ENCODE measurements at places on chromosomes 1 and 21. TPM values are rescaled to one million over a fixed set of nuclear protein-coding genes. Genes with fewer than 3 reads are reported as not detected.

DNA sequence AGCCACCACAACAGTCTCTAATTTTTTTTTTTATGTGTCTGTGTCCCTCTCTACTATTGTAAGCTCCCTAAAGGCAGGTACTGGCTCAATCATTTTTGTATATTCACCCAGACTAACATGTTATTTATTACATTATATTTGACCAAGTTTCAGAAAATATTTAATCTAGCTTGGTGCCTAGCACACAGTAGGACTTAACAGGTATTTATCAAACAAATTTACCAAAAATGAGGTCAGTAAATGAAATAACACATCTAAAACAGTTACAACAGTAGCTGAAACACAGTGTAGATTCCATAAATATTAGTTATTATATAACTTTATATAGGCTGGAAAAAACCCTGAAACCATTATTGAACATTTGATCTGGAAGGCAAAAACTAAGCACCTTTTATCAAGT is 2.7 kb downstream of the NRDC start:
- H3K36me3 ChIP-seq = no peaks in the 10 kb centered on the region
- no peak overlapping the region for H3K4me3 ChIP-seq
- DNase-seq = no peak
- no peaks in the 10 kb centered on the region for H3K27me3 ChIP-seq
- H3K4me1 ChIP-seq = no peaks in the 10 kb centered on the region

GRCh38 chr1:48794816-48795215 is 18.1 kb upstream of the BEND5 start:
- peaks cover 35% of the 10 kb centered on the region for H3K4me1 ChIP-seq
- no peak overlapping the region for H3K27ac ChIP-seq
- H3K4me3 ChIP-seq = no peak overlapping the region
- H3K36me3 ChIP-seq = no peaks in the 10 kb centered on the region
- no peaks in the 10 kb centered on the region for H3K27me3 ChIP-seq

- no peak overlapping the region for H3K4me3 ChIP-seq
- peaks cover 24% of the 10 kb centered on the region for H3K4me1 ChIP-seq
- no peaks in the 10 kb centered on the region for H3K27me3 ChIP-seq
- DNase-seq = no peak
- H3K36me3 ChIP-seq = no peaks in the 10 kb centered on the region
Measured at GRCh38 chr1:225523263-225523950, 95.6 kb upstream of the LBR start.

GRCh38 chr1:209565759-209566678 is 17.5 kb upstream of the CAMK1G start:
- peaks cover 7% of the 10 kb centered on the region for H3K4me1 ChIP-seq
- peaks cover 13% of the 10 kb centered on the region for H3K27me3 ChIP-seq
- no peaks in the 10 kb centered on the region for H3K36me3 ChIP-seq

DNA sequence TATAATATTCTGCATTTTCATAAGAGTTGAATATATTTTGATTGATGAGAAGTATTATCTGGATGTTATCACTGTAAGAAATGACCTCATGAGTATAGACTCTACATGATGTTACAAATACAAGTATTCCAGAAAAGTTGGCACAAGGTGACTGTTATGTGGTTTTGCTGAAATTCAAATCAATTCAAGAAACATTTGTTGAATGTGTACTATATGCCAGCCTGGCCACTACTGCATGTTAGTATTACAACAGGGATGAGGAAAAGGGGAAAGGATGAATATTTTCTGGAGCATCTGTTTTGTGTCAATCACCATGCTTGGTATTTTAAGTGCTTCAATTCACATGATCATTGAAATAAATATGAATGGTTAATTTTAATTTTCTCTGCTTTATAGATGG is 250.9 kb upstream of the PBX1 start:
- no peaks in the 10 kb centered on the region for H3K27me3 ChIP-seq
- H3K4me1 ChIP-seq = no peaks in the 10 kb centered on the region
- H3K27ac ChIP-seq = no peak overlapping the region
- H3K36me3 ChIP-seq = no peaks in the 10 kb centered on the region
- H3K4me3 ChIP-seq = no peak overlapping the region

DNA sequence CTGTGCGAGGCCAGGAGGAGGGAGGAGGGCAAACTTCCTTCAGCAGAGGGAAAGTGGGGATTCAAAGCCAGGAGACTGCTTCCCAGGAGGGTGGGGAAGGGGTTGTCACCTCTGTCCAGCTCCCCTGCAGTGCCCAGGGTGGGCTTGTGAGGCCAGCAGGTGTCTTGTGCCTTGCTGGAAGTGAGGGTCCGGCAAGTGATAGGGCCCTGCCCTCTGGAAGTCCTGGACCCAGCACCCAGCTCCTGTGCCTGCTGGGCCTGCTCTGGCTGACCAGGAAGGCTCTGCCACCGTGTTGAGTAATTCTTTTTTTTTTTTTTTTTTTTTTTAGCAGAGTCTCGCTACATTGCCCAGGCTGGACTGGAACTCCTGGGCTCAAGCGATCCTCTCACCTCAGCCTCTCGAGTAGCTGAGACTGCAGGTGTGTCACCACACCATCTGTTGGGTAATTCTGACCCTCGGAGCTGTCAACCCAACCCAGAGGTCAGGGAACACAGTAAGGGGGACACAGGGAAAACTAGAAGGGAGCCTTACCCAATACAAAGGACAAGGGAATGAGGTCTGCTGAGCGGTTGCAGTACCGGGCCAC is 1.0 kb downstream of the BEST4 start:
- peak overlapping the region; percentile 61 for H3K4me3 ChIP-seq
- peaks cover 18% of the 10 kb centered on the region for H3K4me1 ChIP-seq
- peak overlapping the region; percentile 59 for H3K27ac ChIP-seq
- H3K27me3 ChIP-seq = no peaks in the 10 kb centered on the region

- no peaks in the 10 kb centered on the region for H3K36me3 ChIP-seq
- DNase-seq = no peak
- no peaks in the 10 kb centered on the region for H3K4me1 ChIP-seq
- no peak overlapping the region for H3K4me3 ChIP-seq
- H3K27ac ChIP-seq = peak overlapping the region; percentile 38
Measured at GRCh38 chr1:115545096-115545720, 96.6 kb upstream of the VANGL1 start.

GRCh38 chr1:187306710-187307415 is 478.1 kb downstream of the PLA2G4A start:
- H3K4me3 ChIP-seq = no peak overlapping the region
- H3K36me3 ChIP-seq = no peaks in the 10 kb centered on the region
- H3K27ac ChIP-seq = no peak overlapping the region
- no peaks in the 10 kb centered on the region for H3K27me3 ChIP-seq

GRCh38 chr1:109466452-109467300 is at the start of gene SYPL2:
Gene SYPL2 (plus strand): TSS chr1:109466546. CDS start chr1:109466844, 298 bp downstream.
- H3K4me1 ChIP-seq = no peaks in the 10 kb centered on the region
- peak; percentile 86 for DNase-seq
- H3K27me3 ChIP-seq = no peaks in the 10 kb centered on the region
- no peaks in the 10 kb centered on the region for H3K36me3 ChIP-seq

GRCh38 chr1:4353090-4353856 is 301.1 kb upstream of the AJAP1 start:
- no peak for DNase-seq
- H3K4me3 ChIP-seq = no peak overlapping the region

Gene SSR2
- 231 TPM for polyA plus RNA-seq
